ENCODE measurements at places on chromosomes 1 and 21. TPM values are rescaled to one million over a fixed set of nuclear protein-coding genes. Genes with fewer than 3 reads are reported as not detected.

Gene TOR1AIP1
- total RNA-seq = 60.3 TPM

Gene PLPP3
- 178 TPM for total RNA-seq

Gene WDR77
- total RNA-seq = 28.1 TPM

Gene USH2A
- total RNA-seq = not detected

Gene VSIG8
- total RNA-seq = not detected

Gene FCN3
- total RNA-seq = 0.29 TPM

Gene HSD3B1
- not detected for total RNA-seq

Gene ZZZ3
- 31.3 TPM for total RNA-seq

Gene ADAMTS5
- total RNA-seq = 8.4 TPM

Gene UBL4B
- not detected for total RNA-seq

Gene BCAR3
- 27.4 TPM for total RNA-seq

Gene ALX3
- not detected for total RNA-seq

Gene HPCA
- total RNA-seq = not detected

Gene PTGS2
- 6.2 TPM for total RNA-seq

Gene FOXD2
- total RNA-seq = not detected

Gene AGPAT3
- total RNA-seq = 29.2 TPM

Gene ESPN
- total RNA-seq = not detected

Gene DENND2C
- total RNA-seq = 3.1 TPM

Gene GBP2
- 30.5 TPM for total RNA-seq

Gene NCAM2
- total RNA-seq = 2.4 TPM

Gene DNM3
- total RNA-seq = 0.05 TPM

Gene CFAP45
- not detected for total RNA-seq

Gene SEC16B
- 5.1 TPM for total RNA-seq

Gene IL12RB2
- total RNA-seq = not detected

Gene SPRR5
- not detected for total RNA-seq

Gene PSMB2
- 47.2 TPM for total RNA-seq

Gene SLC1A7
- 0.12 TPM for total RNA-seq

Gene KIAA1614
- 7.9 TPM for total RNA-seq

Gene WNT9A
- not detected for total RNA-seq

Gene CCNL2
- 121 TPM for total RNA-seq

Gene NIBAN1
- 11.7 TPM for total RNA-seq

Gene SPRR3
- total RNA-seq = not detected

Gene IFI44
- total RNA-seq = 14.6 TPM

Gene PDE4B
- 3.9 TPM for total RNA-seq

Gene TMEM82
- total RNA-seq = not detected

Gene OR2L3
- total RNA-seq = not detected

Gene TSSK3
- total RNA-seq = not detected

Gene STXBP3
- 33.4 TPM for total RNA-seq

Gene GPN2
- 8.9 TPM for total RNA-seq

Gene HAO2
- not detected for total RNA-seq

Gene GBP7
- total RNA-seq = not detected

Gene LRRC40
- 7.1 TPM for total RNA-seq

Gene B4GALT3
- total RNA-seq = 22.2 TPM

Data from cardiac ventricle fibroblast (primary cell).